ENCODE measurements at places on chromosomes 3 and 15. TPM values are rescaled to one million over a fixed set of nuclear protein-coding genes. Genes with fewer than 3 reads are reported as not detected.

Gene THAP10
- 6.1 TPM for polyA plus RNA-seq

Gene CRABP1
- 1.1 TPM for polyA plus RNA-seq

Gene CP
- polyA plus RNA-seq = 6.1 TPM

Gene MESD
- polyA plus RNA-seq = 26.0 TPM

Gene PLA2G4D
- 0.11 TPM for polyA plus RNA-seq

Gene GOLGA6D
- polyA plus RNA-seq = 13.3 TPM

DNA sequence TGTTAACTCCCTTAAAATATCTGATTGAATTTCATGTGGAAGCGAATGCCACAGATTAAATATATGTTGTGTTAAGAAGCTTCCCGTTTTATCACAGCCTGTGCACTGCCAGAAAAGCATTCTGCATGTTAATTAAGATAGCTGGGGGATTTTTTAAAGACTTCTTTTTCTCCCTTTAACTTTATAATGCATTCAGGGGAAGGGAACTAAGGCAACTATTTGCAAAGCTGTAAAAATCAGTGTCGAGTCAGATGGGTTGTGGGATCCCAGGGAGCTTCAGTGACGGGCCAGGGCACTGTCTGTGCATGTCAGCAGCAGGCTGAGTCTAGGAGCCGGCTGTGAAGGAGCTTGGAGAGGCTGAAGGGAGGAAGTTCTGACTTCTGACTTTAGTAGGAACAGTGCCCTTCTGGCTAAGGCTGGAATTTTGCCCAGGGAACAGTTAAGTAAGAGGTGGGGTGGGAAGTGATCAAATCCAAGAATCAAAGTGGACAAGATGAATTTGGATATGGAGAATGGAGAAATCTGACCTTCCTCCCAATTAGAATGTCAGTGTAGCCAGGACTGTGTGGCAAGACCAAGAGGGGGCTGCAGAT is 77.7 kb downstream of the ABHD5 start:
- no peaks in the 10 kb centered on the region for H3K27me3 ChIP-seq
- no peak overlapping the region for H3K27ac ChIP-seq
- peaks cover 21% of the 10 kb centered on the region for H3K4me1 ChIP-seq
- H3K36me3 ChIP-seq = no peaks in the 10 kb centered on the region
- no peak overlapping the region for H3K4me3 ChIP-seq
- peak; percentile 17 for DNase-seq

DNA sequence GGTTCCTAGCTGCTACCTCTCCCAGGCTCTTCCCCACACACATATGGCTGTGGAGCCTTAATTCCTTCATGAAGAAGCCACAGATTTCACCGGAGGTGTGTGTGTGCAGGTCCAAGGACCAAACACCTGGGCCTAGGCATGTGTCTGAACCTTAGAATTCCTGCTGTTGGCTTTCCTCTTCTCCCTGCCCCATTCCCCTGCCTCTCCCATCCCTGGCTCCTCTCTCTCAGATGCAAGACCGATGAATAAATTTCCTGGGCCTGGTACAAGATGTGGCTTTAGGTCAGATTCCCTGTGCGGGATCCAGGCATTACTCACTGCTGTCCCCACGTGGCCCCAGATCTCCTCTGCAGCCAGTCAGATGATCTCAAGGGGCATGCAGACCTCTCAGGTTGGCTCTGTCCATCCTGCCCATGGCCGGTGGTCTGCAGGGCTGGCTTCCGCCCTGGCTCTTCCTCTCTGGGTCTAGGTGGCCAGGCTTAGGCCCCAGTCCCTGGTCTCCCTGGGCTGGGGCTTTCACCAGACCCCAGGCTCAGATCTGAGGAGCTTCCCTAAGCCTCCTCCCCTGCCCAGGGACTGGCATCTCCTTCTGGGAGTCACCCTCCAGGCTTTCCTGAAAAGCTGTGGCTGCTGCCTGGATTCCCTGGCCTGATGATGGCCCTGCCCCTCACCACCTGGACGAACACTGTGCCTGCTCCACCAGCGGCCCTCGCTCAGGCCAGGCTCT is 20.5 kb downstream of the CCR9 start:
- DNase-seq = peak; percentile 20
- H3K4me1 ChIP-seq = no peaks in the 10 kb centered on the region
- H3K27me3 ChIP-seq = no peaks in the 10 kb centered on the region
- H3K4me3 ChIP-seq = no peak overlapping the region
- no peaks in the 10 kb centered on the region for H3K36me3 ChIP-seq

- no peak for DNase-seq
- no peak overlapping the region for H3K27ac ChIP-seq
- no peaks in the 10 kb centered on the region for H3K36me3 ChIP-seq
Observed at GRCh38 chr15:42355291-42355690, 4.0 kb upstream of the CAPN3 start.

GRCh38 chr3:99418709-99419108 is 219.7 kb upstream of the COL8A1 start:
- no peaks in the 10 kb centered on the region for H3K36me3 ChIP-seq
- H3K4me1 ChIP-seq = no peaks in the 10 kb centered on the region
- no peak overlapping the region for H3K27ac ChIP-seq
- no peaks in the 10 kb centered on the region for H3K27me3 ChIP-seq
- H3K4me3 ChIP-seq = no peak overlapping the region

DNA sequence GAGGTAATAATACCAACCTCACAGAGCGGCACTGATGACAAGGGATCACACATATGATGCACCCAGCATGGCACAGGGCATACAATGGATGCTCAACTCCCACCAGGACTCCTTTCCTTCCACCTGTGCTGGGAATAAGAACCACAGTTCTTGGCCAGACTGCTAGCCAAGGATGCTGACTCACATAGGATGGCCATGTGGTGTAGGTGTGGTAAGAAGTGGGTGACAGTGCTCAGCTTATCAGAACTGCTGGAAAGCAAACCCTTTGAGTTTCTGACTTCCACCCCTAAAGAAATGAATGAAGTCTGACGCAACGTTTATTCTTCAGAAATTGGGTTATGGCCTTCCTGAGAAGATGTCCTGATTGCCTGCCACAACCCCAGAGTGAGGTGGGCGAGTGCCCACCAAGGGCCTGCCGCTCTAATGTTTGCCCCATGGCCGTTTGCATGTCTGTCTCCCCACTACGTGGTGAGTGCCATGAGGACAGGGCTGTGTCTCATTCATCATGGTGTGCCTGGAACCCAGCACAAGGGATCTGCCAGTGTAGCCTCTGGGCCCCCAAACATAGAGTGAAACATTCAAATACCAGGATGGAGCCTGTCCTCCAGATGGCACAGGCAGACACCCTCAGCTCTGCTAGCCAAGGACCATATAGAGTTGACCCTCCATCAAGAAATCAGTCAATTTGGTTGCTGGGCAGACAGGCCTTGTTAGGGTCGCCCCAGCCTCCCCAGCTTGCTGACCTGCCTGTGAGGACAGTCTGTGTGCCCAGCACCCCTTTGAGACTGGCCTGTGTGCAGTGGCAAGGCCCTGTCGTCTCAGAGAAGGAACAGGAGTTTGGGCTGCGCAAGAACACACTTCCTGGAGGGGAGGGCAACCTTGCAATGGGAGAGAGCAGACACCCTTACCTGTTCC is 57.6 kb upstream of the SLCO2A1 start:
- no peak overlapping the region for H3K27ac ChIP-seq
- no peaks in the 10 kb centered on the region for H3K4me1 ChIP-seq
- no peak overlapping the region for H3K4me3 ChIP-seq
- no peak for DNase-seq
- no peaks in the 10 kb centered on the region for H3K36me3 ChIP-seq
- no peaks in the 10 kb centered on the region for H3K27me3 ChIP-seq

DNA sequence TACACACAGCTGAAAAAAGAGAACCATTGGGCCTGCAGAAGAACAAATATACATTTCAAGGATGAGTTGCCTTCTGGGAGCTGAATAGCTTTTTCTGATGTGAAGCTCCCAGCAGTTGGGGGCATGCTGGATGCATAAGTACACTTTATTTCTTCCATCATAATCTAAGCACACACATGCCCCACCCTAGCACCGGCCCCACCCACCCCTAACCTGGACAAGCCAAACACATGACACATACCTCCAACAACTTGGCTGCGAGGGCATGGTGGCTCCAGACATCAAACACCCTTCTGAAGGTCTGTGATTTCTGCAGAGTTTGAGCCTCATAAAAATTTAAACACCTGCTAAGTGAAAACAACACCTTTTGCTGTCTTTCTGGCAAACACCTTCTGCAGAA is 307.2 kb upstream of the TRIM42 start:
- H3K27ac ChIP-seq = no peak overlapping the region
- no peak overlapping the region for H3K4me3 ChIP-seq
- H3K4me1 ChIP-seq = no peaks in the 10 kb centered on the region
- DNase-seq = no peak
